ENCODE measurements at places on chromosomes 1 and 21.

GRCh38 chr1:154328318-154329151 is 3.2 kb downstream of the ATP8B2 start:
- DNase-seq = peak; percentile 85

- no peak for DNase-seq
Observed at GRCh38 chr1:207988326-207989165, 77.6 kb upstream of the CD34 start.

DNA sequence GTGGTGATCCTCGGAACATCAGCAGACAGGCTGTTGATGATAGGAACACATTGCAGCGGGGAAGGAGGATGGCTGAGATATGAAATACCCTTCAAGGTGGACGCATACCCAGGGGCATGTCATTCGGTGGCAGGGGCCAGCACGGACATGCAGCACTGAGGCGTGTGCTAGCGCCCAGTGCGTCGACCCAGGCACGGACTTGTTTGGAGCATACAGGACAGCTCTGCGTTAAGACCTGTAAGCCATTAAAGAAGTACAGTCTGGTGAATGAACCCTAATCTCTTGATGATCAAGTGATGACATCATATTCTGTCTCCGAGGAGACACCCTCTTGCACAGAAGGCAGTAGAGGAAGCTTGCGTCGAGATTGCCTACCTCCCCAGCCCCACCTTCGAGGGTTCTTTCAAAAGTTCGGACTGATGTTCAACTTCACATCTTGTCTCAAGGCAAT is 63.6 kb upstream of the KIF26B start:
- DNase-seq = no peak

GRCh38 chr1:22636353-22636752 is at the start of gene C1QA:
Gene C1QA (plus strand): TSS chr1:22636628. CDS start chr1:22637617, 989 bp downstream.
- no peak for DNase-seq

- no peak for DNase-seq
Observed at GRCh38 chr1:223843934-223844786, 1.6 kb downstream of the TP53BP2 start.

- no peak for DNase-seq
Observed at GRCh38 chr21:26451081-26451740, 121.9 kb downstream of the CYYR1 start.

DNA sequence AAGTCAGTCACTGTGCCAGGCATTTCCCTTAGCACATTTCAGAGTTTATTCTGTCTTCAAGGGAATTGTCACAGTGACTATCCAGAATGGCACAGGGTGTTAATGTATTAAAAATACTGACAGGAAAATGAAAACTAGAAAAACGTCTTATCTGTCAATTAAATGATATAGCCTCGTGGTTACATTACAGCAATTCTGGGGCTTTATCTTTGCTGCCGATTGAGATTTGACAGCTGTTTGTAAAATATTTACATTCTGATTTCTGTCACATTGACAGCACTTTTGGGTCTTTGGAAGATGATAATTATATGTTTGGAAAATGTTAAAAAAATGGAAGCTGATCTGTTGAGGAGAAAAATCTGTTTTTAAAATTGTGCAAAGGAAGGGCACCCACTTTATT is 250.0 kb downstream of the CHRM3 start:
- no peak for DNase-seq

- no peak for DNase-seq
Observed at GRCh38 chr1:82934074-82934473, 1064.9 kb downstream of the TTLL7 start.

- DNase-seq = no peak
Observed at GRCh38 chr1:230578616-230579015, 63.7 kb upstream of the COG2 start.

DNA sequence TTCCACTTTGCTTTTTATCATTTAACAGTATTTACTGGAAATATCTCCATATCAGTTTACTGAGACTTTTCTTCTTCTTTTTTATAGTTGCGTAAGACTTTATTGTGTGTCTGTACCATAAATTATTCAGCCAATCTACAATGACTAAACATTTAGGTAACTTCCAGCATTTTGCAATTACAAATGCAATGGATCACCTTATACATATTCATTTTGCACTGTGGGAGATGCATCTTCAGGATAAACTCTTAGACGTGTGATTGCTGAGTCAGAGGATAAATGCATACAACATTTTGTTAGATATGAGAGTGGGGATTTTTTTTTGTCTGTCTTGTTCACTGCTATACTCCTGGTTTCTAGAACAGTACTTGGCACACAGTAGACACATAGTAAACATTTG is 95.7 kb upstream of the GCLM start:
- DNase-seq = no peak

DNA sequence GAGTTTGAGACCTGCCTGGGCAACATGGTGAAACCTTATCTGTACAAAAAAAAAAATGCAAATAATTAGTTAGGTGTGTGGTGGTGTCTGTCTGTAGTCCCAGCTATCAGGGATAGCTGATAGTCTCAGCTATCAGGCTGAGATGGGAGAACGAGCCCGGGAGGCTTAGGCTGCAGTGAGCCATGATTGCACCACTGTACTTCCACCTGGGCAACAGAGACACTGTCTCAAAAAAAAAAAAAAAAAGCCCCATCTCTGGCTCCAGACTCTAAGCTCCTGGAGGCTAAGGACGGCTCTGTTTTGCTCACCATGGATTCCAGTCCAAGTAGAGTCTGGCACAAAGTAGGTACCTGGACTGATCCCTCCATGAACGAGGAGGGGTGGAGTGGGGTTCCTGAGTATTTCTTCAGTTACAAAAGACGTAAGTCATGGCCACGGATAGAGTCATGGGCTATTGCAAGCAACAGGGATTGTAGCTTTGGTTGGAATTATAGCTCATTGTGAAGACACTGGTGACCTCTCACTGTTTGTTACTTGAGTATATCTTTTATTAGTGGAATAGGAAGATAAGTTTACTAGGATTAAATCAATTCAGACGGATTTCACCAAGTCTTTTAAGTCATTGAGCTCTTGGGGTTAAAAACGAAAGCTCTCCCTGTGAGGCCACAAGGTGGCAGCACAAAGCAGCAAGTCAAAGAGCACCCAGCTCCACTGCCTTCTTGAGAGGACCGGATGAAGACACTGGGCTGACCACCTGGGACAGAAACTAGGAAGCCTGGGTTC is 35.6 kb upstream of the TMEM61 start:
- DNase-seq = peak; percentile 67

- no peak for DNase-seq
Observed at GRCh38 chr1:218431476-218431875, 86.3 kb downstream of the TGFB2 start.

- DNase-seq = no peak
Observed at GRCh38 chr1:66197120-66197519, 336.8 kb upstream of the SGIP1 start.

DNA sequence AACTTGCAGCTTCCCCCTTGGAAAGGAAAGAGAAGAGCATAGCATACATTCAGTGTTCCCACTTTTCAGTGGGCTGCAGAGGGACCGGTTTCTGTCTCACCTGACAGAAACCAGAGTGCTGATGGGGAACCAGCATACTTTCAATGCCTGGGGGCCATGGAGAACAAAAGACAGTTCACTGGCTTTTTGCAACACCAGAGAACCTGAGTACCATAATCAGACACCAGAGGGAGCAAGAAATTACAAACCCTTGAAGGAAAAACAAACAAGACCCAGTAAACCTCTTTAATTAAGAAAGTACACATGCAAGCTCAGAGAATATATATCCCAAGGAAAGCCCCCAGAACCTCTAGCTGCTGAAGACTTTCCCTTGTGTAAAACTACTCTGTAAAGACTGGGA is 51.1 kb downstream of the CSMD2 start:
- DNase-seq = no peak

GRCh38 chr1:1250786-1251284 is 4.3 kb upstream of the C1QTNF12 start:
- DNase-seq = peak; percentile 70

DNA sequence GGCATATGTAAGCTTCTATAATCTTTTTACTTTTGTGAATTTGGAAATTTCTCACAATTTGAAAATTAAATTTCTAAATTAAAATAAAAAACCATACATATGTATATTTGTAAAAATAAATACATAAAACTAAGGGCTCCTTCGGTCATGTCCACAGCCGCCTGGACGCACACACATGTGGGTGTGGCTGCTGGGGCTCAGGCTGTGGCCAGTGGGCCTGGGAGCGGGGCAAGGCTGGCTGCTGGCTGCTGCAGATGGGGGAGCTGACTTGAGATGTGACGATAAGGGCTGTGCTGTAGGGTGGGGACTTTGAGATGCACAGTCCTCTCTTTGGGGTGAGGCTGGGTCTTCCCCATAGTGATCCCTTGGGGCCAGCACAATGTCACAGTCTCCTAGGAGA is 4.8 kb downstream of the RER1 start:
- DNase-seq = no peak

GRCh38 chr1:183810756-183811544 is 6.0 kb downstream of the RGL1 start:
- no peak for DNase-seq

- no peak for DNase-seq
Observed at GRCh38 chr1:67908250-67908936, 75.1 kb upstream of the GNG12 start.

DNA sequence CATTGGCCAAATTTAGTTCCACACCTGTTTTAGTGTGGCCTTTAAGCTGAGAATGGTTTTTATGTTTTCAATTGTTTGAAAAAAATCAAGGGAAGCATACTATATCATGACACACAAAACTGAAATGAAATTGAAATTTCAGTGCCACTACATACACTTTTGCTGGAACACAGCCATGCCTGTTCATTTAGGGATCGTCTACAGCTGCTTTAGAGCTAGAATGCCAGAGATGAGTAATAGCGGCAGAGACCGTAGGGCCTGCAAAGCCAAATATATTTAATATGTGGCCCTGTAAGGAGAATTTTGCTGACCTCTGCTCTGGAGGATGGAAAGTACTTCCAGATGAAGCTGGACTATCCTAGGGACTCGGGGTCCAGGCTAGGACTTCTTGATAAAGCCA is 62.5 kb upstream of the LYST start:
- no peak for DNase-seq

GRCh38 chr1:197774466-197775281 is 606 bp downstream of the DENND1B start:
- DNase-seq = peak; percentile 65

DNA sequence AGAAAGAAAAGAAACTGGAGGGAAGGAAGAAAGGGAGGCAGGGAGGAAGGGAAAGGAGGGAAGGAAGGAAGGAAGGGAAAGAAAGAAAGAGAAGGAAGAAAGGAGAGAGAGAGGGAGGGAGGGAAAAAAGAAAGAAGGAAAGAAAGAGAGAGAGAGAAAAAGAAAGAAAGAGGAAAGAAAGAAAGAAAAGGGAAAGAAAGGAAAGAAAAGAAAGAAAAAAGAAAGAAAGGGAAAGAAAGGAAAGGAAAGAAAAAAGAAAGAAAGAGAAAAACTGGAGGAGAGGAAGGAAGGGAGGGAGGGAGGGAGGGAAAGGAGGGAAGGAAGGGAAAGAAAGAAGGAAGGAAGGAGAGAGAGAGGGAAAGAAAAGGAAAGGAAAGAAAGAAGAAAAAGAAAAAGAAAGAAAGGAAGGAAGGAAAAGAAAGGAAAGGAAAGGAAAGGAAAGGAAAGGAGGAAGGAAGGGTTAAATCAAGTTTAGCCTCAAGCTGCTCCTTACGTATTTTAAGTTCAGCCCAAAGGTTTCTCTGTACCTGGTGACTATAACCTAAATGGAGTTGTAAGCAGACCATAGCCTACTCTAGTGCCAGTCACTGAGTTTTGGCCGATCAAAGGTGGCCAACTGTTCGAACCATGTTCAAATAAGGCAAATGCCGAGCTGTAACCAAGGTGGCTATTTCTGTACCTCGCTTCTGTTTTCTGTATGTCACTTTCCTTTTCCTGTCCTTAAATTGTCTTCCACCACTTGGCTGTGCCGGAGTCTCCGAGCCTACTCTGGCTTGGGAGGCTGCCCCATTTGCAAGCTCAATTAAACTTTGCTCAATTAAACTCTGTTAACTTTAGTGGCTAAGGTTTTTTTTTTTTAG is 37.8 kb upstream of the TMPRSS2 start:
- DNase-seq = no peak

DNA sequence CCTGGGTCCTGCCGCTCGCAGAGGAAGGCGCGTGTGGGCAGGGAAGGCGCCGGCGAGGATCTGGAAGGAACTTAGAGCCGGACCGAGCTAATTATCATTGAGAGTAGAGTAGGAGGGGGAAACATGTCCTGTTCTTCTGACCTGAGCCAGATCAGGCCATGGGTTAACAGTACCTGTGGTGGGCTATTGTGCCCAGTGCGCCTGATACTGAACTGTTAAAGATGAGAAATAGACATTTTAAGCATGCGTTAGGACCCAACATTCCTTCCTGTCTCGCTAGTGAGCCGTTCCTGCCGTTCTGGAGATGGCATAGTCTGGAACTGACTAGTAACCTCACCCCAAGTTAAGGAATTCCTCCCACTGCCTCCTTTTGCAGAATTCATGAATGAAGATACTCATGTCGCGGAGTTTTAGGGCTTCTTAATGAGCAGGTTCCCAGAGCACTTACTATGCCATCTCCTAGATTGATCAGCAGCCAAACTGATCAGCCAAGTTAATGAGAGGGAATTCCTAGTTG is 870 bp downstream of the STRIP1 start:
- no peak for DNase-seq

DNA sequence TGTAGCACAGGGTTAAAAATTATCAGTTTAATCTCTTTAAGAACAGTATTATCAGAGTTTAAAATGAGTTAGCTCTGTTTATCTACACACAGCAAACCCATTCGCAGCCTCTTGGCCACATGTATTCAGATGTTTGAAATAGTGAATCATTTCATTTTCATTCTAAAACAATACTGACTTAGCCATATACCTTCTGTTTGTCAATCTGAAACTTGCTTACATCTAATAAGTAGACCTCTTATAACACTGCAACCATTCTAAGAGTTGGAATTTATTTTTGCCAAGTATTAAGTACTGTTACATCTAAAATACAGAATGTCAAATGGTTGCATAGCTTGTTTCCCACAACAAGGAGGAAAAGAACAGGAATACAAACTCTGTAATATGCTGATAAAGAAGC is 25.4 kb downstream of the ANGEL2 start:
- no peak for DNase-seq

- DNase-seq = no peak
Observed at GRCh38 chr1:205260948-205261732, 33.4 kb downstream of the TMCC2 start.

GRCh38 chr1:182113879-182114626 is 52.5 kb upstream of the ZNF648 start:
- no peak for DNase-seq

- no peak for DNase-seq
Observed at GRCh38 chr1:221634606-221635005, 107.3 kb downstream of the DUSP10 start.

Measured in stimulated activated CD4-positive, alpha-beta T cell treated with anti-CD3 and anti-CD28 coated beads, Interleukin-4, amount 100 ng/mL, for 24 hours (primary cell).